ENCODE measurements at places on chromosomes 5 and 9.

GRCh38 chr5:137245438-137245837 is 253.7 kb downstream of the SPOCK1 start:
- no peak for DNase-seq

DNA sequence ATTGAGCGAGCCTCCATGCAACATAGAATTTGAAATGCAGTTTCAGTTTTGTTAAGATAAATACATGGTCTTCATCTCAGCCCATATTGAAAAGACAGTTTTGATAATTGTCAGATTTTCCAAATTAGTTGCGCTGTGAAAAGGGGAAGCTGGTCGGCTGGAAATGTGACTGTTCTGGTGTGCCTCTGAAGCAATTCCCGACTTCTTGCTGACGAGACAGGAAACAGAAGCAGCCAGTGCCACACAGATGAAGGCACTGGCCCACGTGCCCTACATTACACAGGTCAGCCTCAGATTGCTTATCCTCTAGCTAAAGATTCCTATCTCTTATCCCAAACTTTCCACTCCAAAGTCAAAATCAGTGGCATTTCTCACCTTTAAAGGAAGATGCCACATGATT is 214.1 kb upstream of the TLE4 start:
- no peak for DNase-seq

GRCh38 chr5:82351754-82352145 is 73.6 kb upstream of the RPS23 start:
- no peak for DNase-seq

- DNase-seq: no peak
These were observed 86.8 kb upstream of the PRRC1 start for GRCh38 chr5:127430627-127431026.

DNA sequence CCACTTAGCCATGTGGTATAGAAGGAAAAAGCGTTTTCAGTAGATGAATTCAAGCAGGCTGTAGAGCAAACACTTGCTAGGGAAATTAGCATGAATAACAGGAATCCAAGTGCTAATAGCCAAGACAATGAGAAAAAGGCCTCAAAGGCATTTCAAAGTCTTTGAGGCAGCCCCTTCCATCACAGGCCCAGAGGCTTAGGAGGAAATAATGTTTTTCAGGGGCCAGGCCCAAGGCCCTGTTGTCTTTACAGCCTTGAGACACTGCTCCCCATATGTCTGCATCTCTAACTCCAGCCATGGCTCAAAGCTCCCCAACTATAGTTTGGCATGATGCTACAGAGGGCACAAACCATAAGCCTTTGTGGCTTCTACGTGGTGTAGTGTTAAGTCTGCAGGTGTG is 563.5 kb downstream of the TAF11L14 start:
- no peak for DNase-seq

DNA sequence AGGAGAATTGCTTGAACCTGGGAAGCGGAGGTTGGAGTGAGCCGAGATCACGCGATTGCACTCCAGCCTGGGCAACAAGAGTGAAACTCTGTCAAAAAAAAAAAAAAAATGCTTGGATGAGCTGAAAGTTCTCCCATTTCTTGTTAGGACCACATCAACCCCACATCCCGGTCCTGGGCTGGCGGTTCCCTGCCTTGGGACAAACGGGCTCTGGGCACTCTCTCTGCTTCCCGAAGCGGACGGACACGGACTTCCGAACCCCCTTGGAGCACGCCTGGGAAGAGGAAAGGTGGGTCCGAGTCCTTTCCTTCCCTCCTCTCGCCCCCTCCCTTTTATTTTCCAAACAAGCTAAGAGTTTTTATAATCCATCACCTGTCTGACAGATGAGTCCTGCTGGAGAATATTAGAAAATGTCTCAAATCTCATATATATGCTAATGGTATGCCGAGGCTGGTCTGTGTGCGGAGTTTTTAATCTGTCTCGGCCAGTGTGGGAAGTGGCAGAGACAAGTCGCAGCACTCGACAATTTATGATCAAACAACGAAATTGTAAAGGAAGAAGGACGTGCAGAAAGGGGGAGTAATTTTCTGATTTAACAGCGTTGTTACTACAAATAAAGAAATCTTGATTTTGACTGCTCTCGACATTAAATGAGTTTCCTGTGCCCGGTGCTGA is 257.9 kb upstream of the IRX4 start:
- DNase-seq: no peak

- no peak for DNase-seq
These were observed 575.3 kb downstream of the RAB3C start for GRCh38 chr5:59158165-59158564.

GRCh38 chr5:171810227-171810626 is 24.6 kb downstream of the SMIM23 start:
- no peak for DNase-seq

All from activated CD8-positive, alpha-beta memory T cell treated with anti-CD3 and anti-CD28 coated beads for 1 hour (primary cell).